HT1080 (cell line): ENCODE measurements at places on chromosomes 7 and 10. TPM values are rescaled to one million over a fixed set of nuclear protein-coding genes. Genes with fewer than 3 reads are reported as not detected.

- peak; percentile 95 for DNase-seq
Observed at GRCh38 chr10:77179015-77179695, 458.5 kb downstream of the KCNMA1 start.

GRCh38 chr7:99579281-99579955, 18.6 kb upstream of the TMEM225B start:
- DNase-seq, result no peak

The EXOC6 gene
- 8.6 and 32.2 TPM in 2 replicates for total RNA-seq

The ITGA8 gene
- not detected in 2 replicates for total RNA-seq

DNA sequence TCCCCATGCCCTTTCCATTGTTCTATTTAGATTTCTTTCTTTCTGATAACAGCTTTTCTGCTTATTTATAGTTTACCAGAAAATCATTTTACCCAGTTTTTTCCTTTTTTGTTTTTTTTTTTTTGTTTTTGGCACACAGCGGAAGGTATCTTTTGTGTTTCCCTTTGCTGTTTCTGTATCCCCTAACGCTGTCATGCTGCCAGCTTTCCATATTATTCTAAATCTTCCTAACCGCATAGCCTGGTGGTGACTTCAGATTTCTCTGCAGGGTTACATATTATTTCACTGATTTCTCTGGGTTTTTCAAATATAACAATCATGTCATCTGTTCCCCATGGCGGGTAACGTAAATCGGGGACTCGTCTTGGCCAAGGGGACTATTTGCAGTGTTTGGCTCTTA, 4.0 kb upstream of the SLC29A4 start:
- DNase-seq, result no peak

GRCh38 chr7:87878208-87878735, 2.0 kb downstream of the DBF4 start:
- no peak for DNase-seq

DNA sequence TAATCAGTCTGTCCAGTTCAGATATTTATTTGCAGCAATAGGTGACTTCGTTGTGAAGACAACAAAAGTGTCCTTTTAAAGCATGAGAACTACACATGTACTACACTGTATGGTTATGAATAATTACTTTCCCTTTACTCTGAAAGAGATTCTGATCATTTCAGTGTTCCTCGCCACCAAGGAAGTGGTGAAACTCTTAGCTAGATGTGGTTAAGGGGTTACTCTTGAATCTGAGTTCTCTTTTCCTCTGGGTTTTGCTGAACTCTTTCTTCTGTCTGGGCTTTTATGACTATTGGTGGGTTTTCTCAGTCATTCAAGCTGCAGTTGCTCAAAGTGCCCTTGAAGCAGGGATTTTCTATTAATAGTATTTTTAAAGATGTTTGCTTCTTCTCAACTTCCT, 127.9 kb upstream of the SEM1 start:
- no peak for DNase-seq

DNA sequence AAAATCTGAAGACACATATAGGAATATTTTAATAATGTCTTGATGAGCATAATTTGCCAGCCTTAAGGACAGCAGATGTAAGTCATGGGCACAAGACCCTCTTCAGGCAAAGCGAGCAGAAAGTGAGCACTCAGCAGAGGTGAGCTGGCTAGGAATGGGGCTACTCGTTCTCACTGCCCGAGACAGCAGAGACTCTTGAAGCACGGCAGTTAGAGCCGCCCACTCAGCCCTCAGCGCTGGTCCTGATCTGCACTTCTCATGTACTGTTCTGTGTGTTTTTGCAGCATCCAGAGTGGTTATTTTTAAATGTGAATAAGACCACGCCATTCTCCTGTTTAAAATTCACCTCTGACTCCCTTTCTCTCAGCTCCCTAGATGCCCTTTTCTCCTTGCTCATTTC, 65.3 kb downstream of the GFRA1 start:
- DNase-seq, result no peak

GRCh38 chr10:125431149-125431548, 251.8 kb downstream of the TEX36 start:
- DNase-seq, result no peak

GRCh38 chr7:104935276-104935675, 78.7 kb upstream of the KMT2E start:
- DNase-seq, result no peak

- DNase-seq, result peak; percentile 28
Observed at GRCh38 chr7:108308903-108309302, 147.3 kb downstream of the NRCAM start.

DNA sequence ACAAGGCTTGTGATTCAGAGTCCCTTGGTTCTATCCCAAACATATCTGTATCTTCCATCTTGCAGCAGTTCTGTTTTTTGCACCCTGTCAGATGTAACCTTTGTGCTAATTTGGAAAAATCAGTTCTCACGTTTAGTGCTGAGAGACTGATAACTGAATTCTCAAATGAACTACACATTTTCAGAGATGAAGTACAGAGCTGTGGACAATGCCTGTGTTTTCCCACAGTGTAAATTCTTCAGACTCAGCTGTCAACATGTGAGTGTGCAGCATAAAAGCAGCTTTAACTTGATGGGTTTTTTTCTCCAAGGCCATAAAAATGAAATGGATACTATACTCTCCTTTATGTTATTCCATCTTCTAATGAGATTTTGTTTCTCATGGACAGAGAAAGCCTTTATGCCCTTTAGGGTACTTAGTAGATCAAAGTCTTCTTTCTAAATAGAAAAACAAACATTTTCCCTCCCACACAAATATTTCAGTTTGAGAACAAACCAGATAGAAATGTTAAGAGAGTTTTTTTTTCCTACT, 150.9 kb downstream of the SEMA3A start:
- DNase-seq, result no peak

- DNase-seq, result no peak
Observed at GRCh38 chr10:74738052-74738451, 88.3 kb upstream of the KAT6B start.

- DNase-seq, result no peak
Observed at GRCh38 chr10:103188853-103189252, 4.2 kb downstream of the NT5C2 start.

DNA sequence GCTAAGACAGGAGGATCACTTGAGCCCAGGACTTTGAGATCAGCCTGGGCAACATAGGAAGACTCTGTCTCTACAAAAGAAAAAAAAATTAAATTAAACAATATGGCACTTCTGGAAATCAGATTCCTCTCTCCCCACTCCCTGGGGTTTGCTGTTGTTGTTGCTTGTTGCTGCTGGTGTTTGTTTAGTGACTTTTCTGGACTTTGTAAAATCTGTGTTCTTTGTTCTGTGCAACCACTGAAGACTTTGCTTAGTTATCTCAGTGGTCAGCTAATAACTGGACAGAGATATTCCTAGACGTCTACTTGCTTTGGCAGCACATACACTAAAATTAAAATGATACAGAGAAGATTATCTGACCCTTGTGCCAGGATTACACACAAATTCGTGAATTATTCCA, 10.3 kb upstream of the WIPI2 start:
- DNase-seq, result no peak

DNA sequence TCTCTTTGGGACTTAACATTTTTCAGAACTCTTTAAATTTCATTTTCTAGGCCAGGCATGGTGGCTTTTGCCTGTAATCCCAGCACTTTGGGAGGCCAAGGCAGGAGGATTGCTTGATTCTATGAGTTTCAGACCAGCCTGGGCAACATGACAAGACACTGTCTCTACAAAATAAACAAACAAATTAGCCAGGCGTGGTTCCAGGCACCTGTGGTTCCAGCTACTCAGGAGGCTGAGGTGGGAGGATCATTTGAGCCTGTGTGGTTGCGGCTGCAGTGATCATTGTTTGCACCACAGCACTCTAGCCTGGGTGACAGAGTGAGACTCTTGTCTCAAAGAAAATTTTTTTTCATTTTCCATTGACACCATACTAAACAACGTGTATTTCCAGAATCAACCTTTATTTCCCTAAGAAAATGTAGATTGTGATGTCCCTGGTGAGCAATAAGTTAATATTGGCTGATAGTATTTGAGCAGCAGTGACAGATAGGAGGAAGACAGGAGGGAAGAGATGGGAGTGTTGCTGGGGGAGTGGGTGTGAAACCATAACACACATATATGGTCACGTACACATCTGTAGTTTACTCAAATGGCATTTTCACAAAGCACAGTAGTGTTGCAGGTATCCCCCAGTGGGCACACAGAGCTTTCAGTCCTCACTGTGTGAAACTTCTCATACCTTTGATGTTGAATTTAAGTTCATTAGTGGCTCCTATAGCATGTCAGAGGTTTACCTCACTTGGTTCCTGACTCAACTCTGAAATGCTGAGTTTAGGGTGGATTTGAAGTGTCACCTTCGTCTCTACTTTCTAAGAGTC, 205.6 kb downstream of the AUTS2 start:
- no peak for DNase-seq

- DNase-seq, result peak; percentile 18
Observed at GRCh38 chr7:16669581-16669980, 23.6 kb downstream of the BZW2 start.

The TMEM178B gene
- total RNA-seq, result 0.07 TPM in 1 of 2 replicates, not detected in the other

The HPS1 gene
- 20.0 and 30.4 TPM in 2 replicates for total RNA-seq

The SPDYE16 gene
- not detected in 2 replicates for total RNA-seq

The TDRD1 gene
- not detected in 2 replicates for total RNA-seq

DNA sequence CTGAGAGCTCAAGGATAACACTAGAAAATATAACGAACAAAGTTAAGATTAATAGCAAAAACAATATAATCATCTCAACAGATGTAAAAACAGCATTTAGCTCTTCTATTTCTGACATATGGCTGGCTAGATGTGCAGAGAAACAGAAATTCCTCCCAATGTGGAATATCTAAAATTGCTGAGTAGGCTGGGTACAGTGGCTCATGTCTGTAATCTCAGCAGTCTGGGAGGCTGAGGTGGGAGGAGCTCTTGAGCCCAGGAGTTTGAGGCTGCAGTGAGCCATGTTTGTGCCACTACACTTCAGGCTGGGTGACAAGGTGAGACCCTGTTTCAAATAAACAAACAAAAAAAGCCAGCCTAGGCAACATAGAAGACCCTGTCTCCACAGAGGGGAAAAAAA, 18.0 kb downstream of the ZNF746 start:
- no peak for DNase-seq

DNA sequence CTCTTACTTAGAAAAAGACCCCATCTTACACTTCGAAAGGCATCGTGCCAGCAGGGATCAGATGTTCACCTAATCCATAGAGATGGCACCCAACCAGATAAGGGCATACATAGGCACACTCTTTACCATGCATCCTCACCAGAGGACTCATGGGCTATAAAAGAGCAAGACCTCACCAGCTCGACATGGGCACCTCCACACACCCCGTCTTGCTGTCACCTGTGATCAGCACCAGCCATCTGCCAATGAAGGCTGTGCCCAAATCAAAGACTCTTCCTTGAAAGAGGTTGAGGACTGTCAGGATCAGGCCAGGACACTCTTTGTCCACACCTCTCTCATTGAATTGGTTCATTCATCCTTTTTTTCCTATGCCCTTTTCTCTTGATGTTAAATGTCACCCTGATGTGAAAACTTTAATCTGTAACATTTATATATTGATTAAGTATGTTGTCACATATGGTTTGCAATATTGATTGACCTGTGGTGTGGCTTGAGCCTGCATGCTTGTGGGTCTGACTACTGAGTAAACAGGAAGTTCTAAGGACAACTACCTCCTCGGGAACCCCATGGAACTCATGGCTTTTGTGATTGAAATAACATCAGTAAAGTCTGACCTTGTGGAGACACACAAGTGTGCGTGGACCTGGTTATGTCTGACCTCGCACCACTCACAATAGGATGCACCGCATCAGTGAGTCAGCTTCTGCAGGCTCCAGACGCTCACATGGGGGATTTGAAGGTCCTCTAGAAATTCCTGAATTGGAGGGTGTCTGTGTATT, 75.5 kb downstream of the HTR5A start:
- DNase-seq, result no peak

- DNase-seq, result no peak
Observed at GRCh38 chr10:113027574-113028455, 77.8 kb downstream of the TCF7L2 start.

GRCh38 chr7:84384417-84384816, 189.8 kb upstream of the SEMA3A start:
- peak; percentile 9 for DNase-seq

DNA sequence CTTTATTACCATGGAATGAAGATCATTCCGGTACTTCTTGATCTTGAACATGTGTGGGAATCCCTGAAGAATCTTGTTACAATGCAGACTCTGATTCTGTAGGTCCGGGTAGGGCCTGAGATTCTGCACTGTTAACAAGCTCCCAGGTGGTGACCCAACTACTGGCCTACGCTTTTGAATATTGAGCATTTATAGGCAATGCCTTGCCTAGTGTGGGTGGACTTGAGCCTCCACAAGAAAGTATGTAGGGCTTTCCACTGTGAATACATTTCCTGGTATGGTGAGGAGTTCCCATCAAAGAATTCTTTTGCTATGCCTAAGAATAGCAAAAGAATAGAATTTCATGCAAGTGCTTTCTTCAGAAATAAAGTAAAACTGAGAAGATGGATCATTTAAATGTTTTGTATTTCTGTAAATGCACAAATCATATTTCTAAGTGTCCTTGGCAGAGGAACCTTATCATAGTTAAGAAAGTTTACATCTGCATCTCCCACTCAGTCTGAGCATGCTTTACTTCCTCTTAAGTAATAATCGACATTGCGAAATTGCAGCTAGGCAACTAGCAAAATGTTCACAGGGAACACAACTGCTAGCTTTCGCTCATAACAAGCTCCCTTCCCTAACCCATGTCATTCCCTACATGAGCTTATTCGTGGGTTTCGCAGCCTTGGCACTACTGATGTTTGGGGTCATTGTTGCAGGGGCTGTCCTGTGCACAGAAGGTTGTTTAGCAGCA, 71.4 kb downstream of the AHR start:
- peak; percentile 56 for DNase-seq

The STAG3 gene
- 0.10 and 0.23 TPM in 2 replicates for total RNA-seq

The NAT16 gene
- not detected in 2 replicates for total RNA-seq

GRCh38 chr7:108069646-108070045, 60.5 kb downstream of the LAMB4 start:
- no peak for DNase-seq

GRCh38 chr10:69391158-69391557, 25.6 kb downstream of the TACR2 start:
- DNase-seq, result no peak

- DNase-seq, result no peak
Observed at GRCh38 chr10:44757551-44758205, 153.5 kb upstream of the TMEM72 start.

DNA sequence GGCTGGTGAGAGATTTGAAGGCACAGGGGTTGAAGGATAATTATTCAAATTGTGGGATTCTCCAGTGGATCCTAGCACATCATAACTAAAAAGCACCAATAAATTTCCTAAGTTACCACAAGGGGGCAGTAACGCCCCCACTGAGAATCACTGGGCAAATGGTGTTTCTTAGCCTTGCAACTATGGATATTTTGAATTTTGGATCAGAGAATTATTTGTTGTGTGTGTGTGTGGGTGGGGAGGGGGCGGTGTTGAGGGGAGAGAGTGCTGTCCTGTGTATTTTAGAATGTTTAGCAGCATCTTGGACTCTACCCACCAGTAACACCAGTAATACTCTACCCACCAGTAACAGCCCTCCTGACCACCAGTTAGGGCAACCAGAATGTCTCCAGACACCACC, 63.3 kb upstream of the PRKG1 start:
- DNase-seq, result no peak

The TCF7L2 gene
- 3.3 and 9.6 TPM in 2 replicates for total RNA-seq

The ADAP1 gene
- total RNA-seq, result 1.6 and 2.3 TPM in 2 replicates
